Type B pancreatic cell (in vitro differentiated cells): ENCODE measurements at places on chromosomes 16 and 17. TPM values are rescaled to one million over a fixed set of nuclear protein-coding genes. Genes with fewer than 3 reads are reported as not detected.
A peak's percentile ranks its signal among the peaks of the same experiment; 100 is the strongest.

DNA sequence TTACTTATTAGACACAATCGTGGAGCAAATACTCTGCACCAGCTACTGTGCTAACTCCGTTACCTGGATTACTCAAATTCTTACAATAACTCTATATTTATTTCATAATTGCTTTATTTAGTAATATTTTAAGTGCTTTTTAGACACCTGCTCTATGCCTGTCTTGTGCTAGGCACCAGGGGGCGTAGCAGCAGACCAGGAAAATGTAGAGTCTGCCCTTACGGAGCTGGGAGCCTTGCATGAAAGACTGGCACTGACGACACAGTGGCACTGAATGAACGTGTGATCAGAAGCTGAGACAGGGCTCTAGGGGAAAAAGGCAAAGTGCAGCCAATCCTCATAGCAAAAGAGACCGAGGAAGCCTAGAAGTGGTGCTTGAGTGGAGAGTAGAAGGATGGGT is 486.5 kb downstream of the CDH13 start:
- H3K4me3 ChIP-seq = no peak overlapping the region
- peaks cover 30% of the 10 kb centered on the region for H3K27me3 ChIP-seq
- peaks cover 7% of the 10 kb centered on the region for H3K4me1 ChIP-seq
- H3K36me3 ChIP-seq = no peaks in the 10 kb centered on the region
- H3K27ac ChIP-seq = no peak overlapping the region
- DNase-seq = no peak

Gene NAGS
- total RNA-seq = 1.9 and 2.1 TPM in 2 replicates

Gene C1QL1
- 15.6 and 76.5 TPM in 2 replicates for total RNA-seq

DNA sequence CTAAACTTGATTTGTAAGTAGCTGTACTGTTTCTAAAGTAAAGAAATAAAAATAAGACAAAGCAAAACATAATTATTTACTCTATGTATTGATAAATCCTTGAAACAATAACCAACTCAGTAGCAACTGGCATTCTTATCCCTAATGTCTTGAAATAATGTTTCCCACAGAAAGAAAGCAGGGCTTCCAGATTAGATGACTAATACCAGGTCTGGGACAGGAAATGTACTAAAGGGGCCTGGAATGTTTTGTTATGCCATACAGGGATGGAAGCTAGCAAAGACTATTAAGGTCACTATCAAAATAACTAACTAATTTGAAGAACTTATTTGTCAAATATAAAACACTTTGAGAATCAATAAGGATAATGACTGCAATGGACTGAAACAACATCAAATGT is 82.1 kb downstream of the CFDP1 start:
- no peak for DNase-seq
- no peaks in the 10 kb centered on the region for H3K27me3 ChIP-seq
- peaks cover 25% of the 10 kb centered on the region for H3K36me3 ChIP-seq
- peaks cover 10% of the 10 kb centered on the region for H3K4me1 ChIP-seq
- H3K27ac ChIP-seq = no peak overlapping the region
- H3K4me3 ChIP-seq = no peak overlapping the region

Gene CDRT15
- not detected in 2 replicates for total RNA-seq

Gene KRTAP3-2
- total RNA-seq = not detected in 2 replicates

GRCh38 chr17:12507026-12507595 is 158.6 kb upstream of the MYOCD start:
- H3K27me3 ChIP-seq = no peaks in the 10 kb centered on the region
- H3K27ac ChIP-seq = no peak overlapping the region
- no peak for DNase-seq
- H3K36me3 ChIP-seq = no peaks in the 10 kb centered on the region

- H3K36me3 ChIP-seq = peaks cover 7% of the 10 kb centered on the region
- peaks cover 25% of the 10 kb centered on the region for H3K4me1 ChIP-seq
- H3K4me3 ChIP-seq = no peak overlapping the region
Observed at GRCh38 chr16:54462771-54463170, 176.2 kb upstream of the IRX3 start.

DNA sequence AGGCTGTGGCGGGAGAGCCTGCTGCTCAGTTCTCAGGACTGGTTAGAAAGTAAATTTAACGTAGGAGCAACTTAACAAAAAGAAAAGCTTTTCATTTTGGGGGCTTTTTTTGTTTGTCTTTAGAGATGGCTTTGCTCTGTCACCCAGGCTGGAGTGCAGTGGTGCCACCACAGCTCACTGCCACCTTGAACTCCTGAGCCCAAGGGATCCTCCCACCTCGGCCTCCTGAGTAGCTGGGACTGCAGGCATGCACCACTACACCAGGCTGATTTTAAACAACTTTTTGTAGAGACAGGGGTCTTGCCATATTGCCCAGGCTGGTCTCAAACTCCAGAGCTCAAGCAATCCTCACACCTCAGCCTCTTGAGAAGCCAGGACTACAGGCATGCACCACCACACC is 205.0 kb downstream of the RPTOR start:
- H3K27me3 ChIP-seq = no peaks in the 10 kb centered on the region
- peaks cover 19% of the 10 kb centered on the region for H3K36me3 ChIP-seq
- no peak overlapping the region for H3K27ac ChIP-seq
- no peak overlapping the region for H3K4me3 ChIP-seq
- peaks cover 26% of the 10 kb centered on the region for H3K4me1 ChIP-seq
- no peak for DNase-seq

Gene CA5A
- total RNA-seq = 0.70 TPM in 1 of 2 replicates, not detected in the other

- H3K27ac ChIP-seq = no peak overlapping the region
- no peak for DNase-seq
- no peak overlapping the region for H3K4me3 ChIP-seq
- H3K27me3 ChIP-seq = no peaks in the 10 kb centered on the region
- no peaks in the 10 kb centered on the region for H3K4me1 ChIP-seq
Observed at GRCh38 chr16:2079991-2080390, 32.2 kb downstream of the TSC2 start.

- peak overlapping the region; percentile 13 for H3K4me3 ChIP-seq
- H3K4me1 ChIP-seq = peaks cover 5% of the 10 kb centered on the region
- no peaks in the 10 kb centered on the region for H3K36me3 ChIP-seq
Observed at GRCh38 chr17:18946536-18946935, 5.4 kb upstream of the SLC5A10 start.

Gene CCL15
- total RNA-seq = 2.0 and 5.0 TPM in 2 replicates

Gene HSPB9
- total RNA-seq = 0.36 TPM in 1 of 2 replicates, not detected in the other

DNA sequence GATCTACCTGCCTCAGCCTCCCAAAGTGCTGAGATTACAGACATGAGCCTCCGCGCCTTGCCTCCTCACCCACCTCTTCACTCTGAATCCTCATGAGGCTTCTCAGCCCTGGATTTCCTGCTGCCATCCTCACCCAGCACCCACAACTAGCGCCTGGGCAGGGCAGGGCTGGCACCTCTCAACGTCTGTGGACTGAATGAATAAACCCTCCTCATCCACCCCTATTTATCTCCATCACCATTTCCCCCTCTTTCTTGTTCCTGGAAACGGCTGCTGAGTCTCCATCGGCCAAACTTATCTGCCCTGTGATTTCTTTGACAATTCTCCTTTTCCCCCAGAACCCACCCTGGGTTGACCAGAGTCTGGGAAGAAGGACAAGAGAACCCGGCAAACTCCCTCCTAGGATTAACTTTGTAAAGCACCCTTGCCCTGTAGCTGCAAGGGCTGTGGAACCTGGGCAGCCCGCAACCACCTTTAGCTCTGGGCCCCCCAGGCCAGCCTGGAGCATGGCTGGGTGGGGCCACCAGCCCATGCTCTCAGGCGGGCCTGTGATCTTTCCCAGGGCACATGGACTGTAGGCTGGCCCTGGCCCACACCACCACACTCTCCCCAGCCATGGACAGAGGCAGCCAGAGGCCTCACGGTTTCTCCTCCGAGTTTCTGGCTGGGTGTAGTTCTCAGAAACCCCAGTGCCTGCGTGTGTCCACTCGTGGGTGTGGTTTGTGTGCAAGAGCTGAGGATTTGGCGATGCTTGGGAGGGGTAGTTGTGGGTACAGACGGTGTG is 2.4 kb downstream of the SPN start:
- H3K27me3 ChIP-seq = no peaks in the 10 kb centered on the region
- peak overlapping the region; percentile 34 for H3K4me3 ChIP-seq
- H3K36me3 ChIP-seq = no peaks in the 10 kb centered on the region
- H3K27ac ChIP-seq = peak overlapping the region; percentile 94
- DNase-seq = no peak

Gene TIGD7
- total RNA-seq = 5.4 and 9.4 TPM in 2 replicates

GRCh38 chr16:48123104-48123788 is 32.5 kb downstream of the ABCC12 start:
- no peak overlapping the region for H3K4me3 ChIP-seq
- no peaks in the 10 kb centered on the region for H3K27me3 ChIP-seq
- no peaks in the 10 kb centered on the region for H3K36me3 ChIP-seq
- H3K4me1 ChIP-seq = peaks cover 7% of the 10 kb centered on the region
- DNase-seq = no peak
- H3K27ac ChIP-seq = no peak overlapping the region

DNA sequence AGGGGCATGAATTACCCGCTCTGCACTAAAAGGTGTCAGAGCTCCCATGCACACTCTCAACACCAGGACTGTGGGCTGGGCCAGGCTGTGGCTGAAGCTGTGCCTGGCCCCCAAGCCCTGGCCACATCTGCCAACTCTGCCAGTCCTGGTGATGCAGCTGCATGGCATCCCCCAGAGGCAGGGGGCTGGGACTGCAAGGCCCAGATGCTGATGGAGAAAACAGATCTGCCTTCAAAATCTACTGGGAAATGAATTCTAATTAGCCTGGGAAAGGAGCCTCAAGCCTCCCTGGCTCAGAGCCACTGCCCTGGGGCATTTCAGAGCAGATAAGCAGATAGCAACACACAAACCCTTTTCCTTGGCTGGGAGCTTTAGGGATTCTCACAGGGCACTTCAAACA is 3.4 kb downstream of the CHST6 start:
- peaks cover 19% of the 10 kb centered on the region for H3K27me3 ChIP-seq
- H3K4me1 ChIP-seq = peaks cover 7% of the 10 kb centered on the region
- no peak overlapping the region for H3K27ac ChIP-seq
- H3K4me3 ChIP-seq = no peak overlapping the region

DNA sequence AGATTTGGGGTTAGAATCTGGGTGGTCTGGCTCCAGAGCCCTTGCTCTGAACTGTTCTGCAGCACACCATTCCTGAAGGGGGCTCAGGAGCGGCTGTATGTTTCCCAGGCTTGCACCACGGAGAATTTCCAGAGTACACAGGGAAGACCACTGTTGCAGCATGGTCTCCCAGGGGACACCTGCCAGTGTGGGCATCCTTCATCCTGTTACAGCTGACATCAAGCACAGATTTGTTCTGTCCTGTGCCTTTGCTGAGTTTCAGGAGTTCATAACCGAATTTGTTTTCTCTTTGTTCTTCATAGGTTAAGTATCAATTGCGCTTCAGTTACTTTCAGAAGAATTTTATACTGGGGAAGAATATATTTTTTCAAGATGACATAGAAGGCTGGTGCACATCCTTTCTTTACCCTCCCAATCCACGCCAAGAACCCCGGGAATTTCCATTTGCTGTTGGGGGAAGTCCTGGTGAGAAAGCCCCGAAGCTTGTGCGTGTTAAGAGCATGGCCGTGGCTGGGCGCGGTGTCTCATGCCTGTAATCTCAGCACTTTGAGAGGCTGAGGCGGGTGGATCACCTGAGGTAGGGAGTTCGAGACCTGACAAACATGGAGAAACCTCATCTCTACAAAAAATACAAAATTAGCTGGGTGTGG is 26.3 kb upstream of the ABCA3 start:
- no peak overlapping the region for H3K27ac ChIP-seq
- H3K36me3 ChIP-seq = no peaks in the 10 kb centered on the region
- DNase-seq = no peak
- H3K4me3 ChIP-seq = no peak overlapping the region
- H3K27me3 ChIP-seq = peaks cover 45% of the 10 kb centered on the region
- peaks cover 5% of the 10 kb centered on the region for H3K4me1 ChIP-seq

DNA sequence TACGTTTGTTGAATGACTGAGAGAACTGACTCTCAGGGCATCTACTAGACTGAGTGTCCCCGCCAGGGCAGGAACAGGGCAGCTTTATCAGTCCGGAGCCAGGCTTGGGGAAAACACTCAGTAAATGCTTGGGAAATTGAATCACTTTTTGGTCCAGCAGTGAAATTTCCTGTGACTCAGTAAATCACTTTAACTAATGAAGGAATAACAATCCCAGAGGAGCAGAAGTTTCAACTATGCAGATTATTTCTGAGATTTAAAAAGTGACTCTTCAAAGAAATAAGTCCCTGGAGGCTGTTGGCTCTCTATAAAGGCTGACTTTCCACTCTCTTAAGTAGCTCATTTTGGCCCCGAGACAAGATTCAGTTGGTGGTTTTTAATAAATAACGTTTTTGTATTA is 101.8 kb downstream of the FOXL1 start:
- no peak overlapping the region for H3K4me3 ChIP-seq
- no peak for DNase-seq
- H3K27me3 ChIP-seq = peaks cover 18% of the 10 kb centered on the region
- H3K36me3 ChIP-seq = peaks cover 3% of the 10 kb centered on the region

Gene ATP6V0C
- total RNA-seq = 155 and 223 TPM in 2 replicates

DNA sequence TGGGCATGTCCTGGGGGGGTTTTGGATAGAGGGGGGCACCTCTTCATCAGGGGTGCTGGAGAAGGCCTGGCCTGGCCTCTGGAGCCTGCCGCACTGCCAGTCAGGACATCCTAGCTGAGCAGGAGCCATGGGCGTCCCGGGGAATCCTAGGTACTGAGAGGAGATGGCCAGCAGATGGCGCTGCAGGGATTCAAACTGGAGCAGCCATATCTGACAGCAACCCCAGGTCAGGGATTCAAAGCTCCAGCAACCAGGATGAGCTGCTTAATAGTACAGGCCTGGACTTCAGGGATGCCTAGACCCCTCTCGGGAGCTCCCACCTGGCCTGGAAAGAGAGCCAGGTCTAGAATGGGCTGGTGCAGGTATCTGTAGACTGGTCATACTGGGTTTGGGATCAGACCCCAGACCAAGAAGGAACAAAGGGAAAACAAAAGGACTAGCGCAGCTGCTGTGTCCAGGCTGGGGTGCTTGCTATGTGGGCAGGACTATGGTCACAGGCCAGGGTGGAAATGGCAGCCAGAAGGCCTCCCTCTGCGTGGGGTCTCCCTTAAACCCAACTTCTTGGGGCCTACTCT is 306.9 kb upstream of the RBFOX1 start:
- H3K4me3 ChIP-seq = no peak overlapping the region
- no peaks in the 10 kb centered on the region for H3K36me3 ChIP-seq
- H3K27me3 ChIP-seq = no peaks in the 10 kb centered on the region
- no peak overlapping the region for H3K27ac ChIP-seq

GRCh38 chr17:82297280-82297713 is 20.1 kb downstream of the CD7 start:
- peak overlapping the region; percentile 75 for H3K27ac ChIP-seq
- DNase-seq = no peak
- H3K36me3 ChIP-seq = no peaks in the 10 kb centered on the region
- H3K4me3 ChIP-seq = no peak overlapping the region
- no peaks in the 10 kb centered on the region for H3K27me3 ChIP-seq

Gene TP53TG3B
- total RNA-seq = not detected in 2 replicates
